ENCODE measurements at places on chromosomes 5 and 9.

DNA sequence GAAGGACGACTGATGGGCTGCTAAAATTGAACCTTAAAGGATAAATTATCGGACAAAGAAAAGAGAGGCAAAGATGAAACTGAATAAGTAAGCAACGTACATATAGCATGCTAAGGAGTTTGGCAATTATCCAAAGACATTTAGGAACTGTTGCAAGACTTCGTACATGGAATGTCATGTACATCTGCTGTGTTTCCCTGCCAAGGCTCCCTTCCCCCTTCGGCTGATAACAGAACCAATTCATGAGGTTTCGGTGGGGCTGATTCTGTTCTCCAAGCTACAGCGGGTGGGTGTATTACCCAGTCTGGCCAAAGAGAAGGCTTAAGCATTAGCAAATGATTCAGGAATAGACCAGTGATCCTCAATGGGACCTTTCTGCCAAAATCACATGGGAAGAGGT is 190.9 kb upstream of the FREM1 start:
- no peak for DNase-seq

- no peak for DNase-seq
These were observed 115.9 kb downstream of the RGS3 start for GRCh38 chr9:113579283-113580040.

- no peak for DNase-seq
These were observed 60.1 kb downstream of the FOCAD start for GRCh38 chr9:20744036-20744630.

DNA sequence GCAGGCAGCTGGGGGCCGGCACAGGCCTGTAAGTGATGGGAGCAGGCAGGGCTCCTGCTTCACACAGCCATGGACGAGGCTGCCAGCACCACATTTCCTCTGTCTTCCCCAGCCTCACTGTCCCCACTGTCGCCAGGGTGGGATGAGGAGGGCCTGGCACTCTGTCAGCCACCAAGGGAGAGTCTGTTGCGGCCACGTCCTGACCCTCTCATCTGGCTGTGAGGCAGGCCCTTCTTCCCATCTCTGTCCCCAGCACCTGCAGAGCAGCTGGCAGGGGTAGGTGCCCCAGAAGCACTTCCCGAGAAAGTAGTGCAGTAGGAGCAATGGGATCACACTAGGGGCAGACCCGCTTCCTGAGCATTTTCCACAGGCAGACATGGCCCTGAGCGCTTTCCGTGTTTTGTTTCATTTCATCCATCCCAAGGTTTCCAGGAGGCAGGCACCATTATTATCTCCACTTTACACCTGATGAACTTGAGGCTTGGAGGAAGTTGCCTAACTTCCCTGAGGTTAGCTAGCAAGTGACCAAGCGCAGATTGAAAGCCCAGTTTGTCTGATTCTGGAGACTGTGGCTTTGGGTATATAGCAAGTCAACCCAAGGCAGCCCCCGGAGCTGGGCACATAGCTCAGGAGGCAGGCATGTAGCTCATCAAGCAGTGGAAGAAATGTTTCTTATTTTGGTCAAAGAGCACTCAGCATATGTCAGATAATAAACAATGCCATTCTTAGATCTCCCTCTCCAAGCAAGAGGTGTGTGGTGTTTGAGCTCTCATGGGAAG is 202.4 kb downstream of the DAB2IP start:
- DNase-seq, result no peak

- DNase-seq, result peak; percentile 69
These were observed 1.0 kb downstream of the BASP1 start for GRCh38 chr5:17218353-17219005.

GRCh38 chr9:136024696-136025316 is 63.6 kb upstream of the UBAC1 start:
- no peak for DNase-seq

DNA sequence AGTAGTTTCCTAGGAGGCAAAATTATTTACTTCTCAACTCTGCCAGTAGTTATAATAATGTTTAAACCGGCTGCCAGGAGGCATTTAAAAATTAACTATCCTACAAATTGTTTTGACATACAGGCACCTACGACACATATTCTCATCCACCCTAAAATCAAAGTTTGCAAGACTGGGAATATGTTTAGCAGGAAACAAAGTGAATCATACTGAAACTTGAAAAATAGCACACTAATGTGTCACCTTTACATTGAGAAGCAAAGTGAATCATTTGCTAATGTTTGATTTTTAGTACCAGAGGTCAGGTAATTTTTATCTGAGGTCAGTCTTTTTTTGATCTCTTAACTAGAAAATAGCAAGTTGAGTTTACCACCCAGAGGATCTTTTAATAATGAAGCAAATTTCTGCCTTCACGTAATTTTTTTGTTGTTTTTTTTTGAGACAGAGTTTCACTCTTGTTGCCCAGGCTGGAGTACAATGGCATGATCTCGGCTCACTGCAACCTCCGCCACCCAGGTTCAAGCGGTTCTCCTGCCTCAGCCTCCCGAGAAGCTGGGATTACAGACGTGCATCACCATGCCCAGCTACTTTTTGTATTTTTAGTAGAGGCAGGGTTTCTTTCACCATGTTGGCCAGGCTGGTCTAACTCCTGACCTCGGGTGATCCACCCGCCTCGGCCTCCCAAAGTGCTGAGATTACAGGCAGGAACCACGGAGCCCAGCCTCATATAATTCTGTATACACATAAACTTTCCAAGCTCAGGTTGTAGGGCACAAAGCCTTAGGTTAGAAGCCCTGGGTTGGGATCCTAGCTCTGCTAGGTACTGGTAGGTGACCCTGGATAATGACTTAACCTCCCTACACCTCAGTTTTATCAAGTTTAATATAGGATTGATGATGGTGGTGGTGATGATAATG is 124.3 kb downstream of the UGCG start:
- DNase-seq, result no peak
